ENCODE measurements at places on chromosomes 7 and 10.

- H3K4me3 ChIP-seq, result no peak overlapping the region
- H3K27me3 ChIP-seq, result no peaks in the 10 kb centered on the region
- no peaks in the 10 kb centered on the region for H3K4me1 ChIP-seq
- H3K36me3 ChIP-seq, result no peaks in the 10 kb centered on the region
- H3K27ac ChIP-seq, result no peak overlapping the region
- no peak for DNase-seq
Measured at GRCh38 chr10:60417901-60418300, 28.2 kb upstream of the ANK3 start.

GRCh38 chr10:63624701-63625100 lies 103.5 kb downstream of the REEP3 start:
- peaks cover 17% of the 10 kb centered on the region for H3K4me1 ChIP-seq
- no peak overlapping the region for H3K4me3 ChIP-seq
- H3K27me3 ChIP-seq, result no peaks in the 10 kb centered on the region
- DNase-seq, result no peak
- peaks cover 5% of the 10 kb centered on the region for H3K36me3 ChIP-seq
- no peak overlapping the region for H3K27ac ChIP-seq

DNA sequence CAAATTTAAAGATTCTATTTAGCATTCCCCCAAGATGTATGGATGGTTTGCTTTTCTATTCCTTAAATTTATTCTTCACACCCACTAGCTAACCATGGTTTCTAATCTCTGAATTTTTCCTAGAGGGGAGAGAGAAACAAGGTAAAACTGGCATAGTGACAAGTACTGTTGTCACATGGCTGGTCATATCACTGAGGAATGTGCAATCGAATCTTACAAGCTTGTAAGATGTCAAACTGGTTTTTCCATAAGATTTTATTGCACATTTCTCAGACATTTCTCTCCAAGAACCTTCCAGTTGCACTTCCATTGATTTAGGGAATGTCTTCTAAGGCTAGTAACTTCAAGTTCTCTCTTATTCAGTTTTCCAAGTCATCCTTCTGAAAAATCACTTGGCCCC lies 89.8 kb downstream of the MBL2 start:
- H3K27ac ChIP-seq, result no peak overlapping the region
- no peaks in the 10 kb centered on the region for H3K36me3 ChIP-seq
- no peak overlapping the region for H3K4me3 ChIP-seq
- no peaks in the 10 kb centered on the region for H3K4me1 ChIP-seq
- no peak for DNase-seq

- H3K4me3 ChIP-seq, result no peak overlapping the region
- peaks cover 3% of the 10 kb centered on the region for H3K4me1 ChIP-seq
Measured at GRCh38 chr10:11530806-11531205, 80.6 kb downstream of the USP6NL start.

DNA sequence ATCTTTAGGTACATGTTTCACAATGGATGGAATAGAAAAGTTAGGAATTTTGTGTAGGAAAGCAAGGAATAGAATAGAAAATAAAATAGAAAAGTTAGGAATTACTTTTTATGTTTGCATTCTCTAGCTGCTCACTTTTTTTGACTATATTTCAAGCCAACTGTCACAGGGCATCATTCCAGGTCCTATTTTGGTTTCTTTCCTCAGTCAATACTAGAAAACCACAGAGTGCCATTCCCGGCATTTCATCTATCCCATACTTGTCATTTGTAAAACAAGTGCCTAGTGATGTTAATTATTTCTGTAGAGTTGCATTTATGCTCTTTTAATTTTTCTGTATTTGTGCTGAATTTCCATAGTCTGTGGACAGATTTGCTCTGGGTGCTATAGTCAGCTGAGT lies 66.2 kb downstream of the SDK1 start:
- H3K36me3 ChIP-seq, result no peaks in the 10 kb centered on the region
- no peaks in the 10 kb centered on the region for H3K4me1 ChIP-seq
- DNase-seq, result no peak
- no peak overlapping the region for H3K4me3 ChIP-seq
- H3K27ac ChIP-seq, result no peak overlapping the region

DNA sequence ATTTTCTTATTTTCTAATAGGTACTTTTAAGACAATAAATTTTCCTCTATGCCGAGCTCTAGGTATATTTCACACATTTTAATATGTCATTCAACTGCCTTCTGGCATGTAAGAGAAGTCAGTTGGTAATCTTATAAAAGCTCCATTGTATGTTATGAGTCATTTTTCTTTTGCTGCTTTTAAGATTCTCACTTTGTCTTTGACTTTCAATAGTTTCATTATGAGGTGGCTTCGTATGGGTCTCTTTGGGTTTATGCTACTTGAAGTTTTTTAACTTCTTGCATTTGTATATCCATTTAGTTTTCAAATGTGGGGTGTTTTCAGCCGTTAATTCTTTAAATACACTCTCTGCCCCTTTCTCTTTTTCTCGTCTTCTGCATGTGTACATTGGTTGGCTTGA lies 80.5 kb downstream of the ABCA13 start:
- no peaks in the 10 kb centered on the region for H3K36me3 ChIP-seq
- DNase-seq, result no peak
- no peak overlapping the region for H3K4me3 ChIP-seq
- no peak overlapping the region for H3K27ac ChIP-seq
- H3K4me1 ChIP-seq, result no peaks in the 10 kb centered on the region

DNA sequence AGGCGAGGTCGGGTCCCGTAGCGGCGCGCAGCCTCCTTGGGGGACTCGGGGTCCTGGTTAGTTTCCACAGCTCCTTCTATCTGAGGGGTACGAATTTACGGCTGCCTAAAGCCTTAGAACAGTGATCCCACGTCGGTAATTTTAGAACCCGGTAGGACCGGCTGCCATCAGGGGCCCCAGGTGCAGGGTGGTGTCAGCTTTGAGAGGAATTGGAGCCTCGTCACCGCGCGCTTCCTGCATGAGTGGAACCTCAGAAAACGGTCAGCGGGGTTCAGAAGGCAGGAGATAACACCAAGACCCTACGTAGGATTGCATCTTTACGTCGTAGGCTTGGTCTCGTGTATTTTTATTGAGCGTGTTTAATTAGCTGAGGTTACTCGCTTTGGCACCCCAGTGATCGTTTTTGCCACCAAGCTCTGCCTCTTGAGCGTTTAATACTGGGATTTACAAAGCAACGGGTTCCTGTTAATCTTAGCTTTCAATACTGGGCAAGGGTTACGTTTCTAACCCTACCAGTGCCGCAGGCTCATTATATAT lies 443 bp downstream of the RNF32 start:
- peaks cover 17% of the 10 kb centered on the region for H3K4me1 ChIP-seq
- H3K27me3 ChIP-seq, result no peaks in the 10 kb centered on the region
- H3K27ac ChIP-seq, result peak overlapping the region; percentile 74
- peak overlapping the region; percentile 78 for H3K4me3 ChIP-seq

GRCh38 chr7:96562966-96563365 lies 146.7 kb downstream of the SEM1 start:
- no peaks in the 10 kb centered on the region for H3K27me3 ChIP-seq
- H3K36me3 ChIP-seq, result no peaks in the 10 kb centered on the region
- H3K4me3 ChIP-seq, result no peak overlapping the region
- no peak for DNase-seq

GRCh38 chr7:157544980-157545680 lies 208.3 kb downstream of the DNAJB6 start:
- H3K4me3 ChIP-seq, result no peak overlapping the region
- H3K4me1 ChIP-seq, result no peaks in the 10 kb centered on the region
- no peak overlapping the region for H3K27ac ChIP-seq
- no peaks in the 10 kb centered on the region for H3K27me3 ChIP-seq
- peak; percentile 36 for DNase-seq
- peaks cover 9% of the 10 kb centered on the region for H3K36me3 ChIP-seq

GRCh38 chr10:70271996-70272924 lies 11.5 kb downstream of the NPFFR1 start:
- no peak for DNase-seq
- no peaks in the 10 kb centered on the region for H3K36me3 ChIP-seq
- peaks cover 14% of the 10 kb centered on the region for H3K4me1 ChIP-seq
- no peaks in the 10 kb centered on the region for H3K27me3 ChIP-seq

DNA sequence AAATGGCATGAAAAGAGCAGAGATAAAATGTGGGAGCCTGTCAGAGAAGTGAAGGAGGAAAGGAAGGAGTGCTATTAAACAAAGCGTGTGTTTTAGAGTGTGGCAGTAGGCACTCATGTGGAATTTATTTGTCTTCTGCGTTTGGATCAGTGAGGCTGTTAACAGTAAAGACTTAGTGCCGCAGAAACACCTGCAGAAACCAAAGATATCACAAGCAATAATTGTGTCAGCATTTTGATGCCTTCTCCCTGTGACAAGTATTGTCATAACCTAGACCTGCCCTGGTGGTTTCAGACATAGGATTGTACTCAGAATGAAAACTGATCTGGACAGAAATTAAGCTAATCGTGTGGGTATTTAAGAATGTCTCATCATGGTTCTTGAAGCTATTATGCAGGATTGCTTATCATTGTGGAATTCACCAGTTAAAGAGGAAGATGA lies 191.0 kb downstream of the CAMK1D start:
- no peak for DNase-seq
- H3K27ac ChIP-seq, result peak overlapping the region; percentile 4
- H3K4me3 ChIP-seq, result no peak overlapping the region
- no peaks in the 10 kb centered on the region for H3K36me3 ChIP-seq
- peaks cover 10% of the 10 kb centered on the region for H3K4me1 ChIP-seq

DNA sequence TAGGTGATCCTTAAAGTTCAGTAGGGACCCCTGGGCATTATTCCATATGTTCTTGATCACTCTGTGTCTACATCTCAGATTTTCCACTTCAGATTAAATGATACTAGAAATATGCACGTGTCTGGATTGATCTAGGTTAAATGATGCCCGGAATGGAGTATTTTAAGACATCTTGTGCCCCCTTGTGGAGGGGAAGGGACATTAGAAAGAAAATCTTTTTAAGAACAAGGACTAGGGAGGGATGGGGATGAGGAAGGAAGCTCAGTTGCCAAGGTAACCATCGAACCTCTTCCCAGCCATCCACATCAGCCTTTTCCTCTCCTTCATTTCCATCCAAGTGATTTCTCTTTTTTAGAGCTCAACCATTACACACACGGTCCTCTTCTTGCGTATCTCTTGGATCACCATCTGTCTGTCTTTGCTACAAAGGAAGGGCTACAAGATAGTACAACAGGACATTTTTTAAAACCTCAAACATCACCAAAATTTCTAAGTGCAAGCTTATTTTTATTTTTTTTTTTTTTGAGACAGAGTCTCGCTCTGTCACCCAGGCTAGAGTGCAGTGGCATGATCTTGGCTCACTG lies 40.5 kb downstream of the PRSS2 start:
- DNase-seq, result no peak
- peaks cover 4% of the 10 kb centered on the region for H3K4me1 ChIP-seq
- no peak overlapping the region for H3K27ac ChIP-seq
- H3K4me3 ChIP-seq, result no peak overlapping the region
- no peaks in the 10 kb centered on the region for H3K36me3 ChIP-seq
- peaks cover 32% of the 10 kb centered on the region for H3K27me3 ChIP-seq

DNA sequence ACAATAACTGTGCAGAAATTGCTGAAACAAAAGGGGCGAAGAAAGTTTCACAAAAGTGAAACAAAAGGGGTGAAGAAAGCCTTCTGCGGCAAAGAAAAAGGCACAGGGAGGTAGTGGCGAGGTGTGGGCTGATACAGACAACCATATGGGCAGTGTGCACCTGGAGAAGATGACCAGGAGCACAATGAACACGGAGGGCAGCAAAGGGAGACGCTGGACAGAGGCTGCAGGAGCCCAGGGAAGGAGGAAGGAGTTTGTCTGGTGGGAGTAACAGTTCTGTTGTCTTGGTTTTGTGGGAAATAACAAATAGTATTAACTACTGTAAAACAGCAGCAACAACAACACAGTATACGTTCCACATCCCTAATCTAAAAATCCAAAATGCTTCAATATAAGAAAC lies 42.4 kb downstream of the ESYT2 start:
- DNase-seq, result no peak
- no peak overlapping the region for H3K4me3 ChIP-seq
- H3K27me3 ChIP-seq, result no peaks in the 10 kb centered on the region
- H3K4me1 ChIP-seq, result peaks cover 25% of the 10 kb centered on the region

DNA sequence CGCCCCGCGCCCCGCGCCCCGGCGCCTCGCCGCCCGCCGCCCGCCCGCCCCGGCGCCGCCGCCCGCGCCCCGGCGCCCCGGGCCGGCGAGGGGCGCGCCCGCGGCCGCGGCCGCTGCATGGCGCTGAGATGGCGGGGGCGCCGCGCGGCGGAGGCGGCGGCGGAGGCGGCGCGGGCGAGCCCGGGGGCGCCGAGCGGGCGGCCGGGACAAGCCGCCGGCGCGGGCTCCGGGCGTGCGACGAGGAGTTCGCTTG lies 174 bp downstream of the ADCY1 start:
- no peak for DNase-seq
- H3K4me3 ChIP-seq, result peak overlapping the region; percentile 56
- no peaks in the 10 kb centered on the region for H3K36me3 ChIP-seq
- no peak overlapping the region for H3K27ac ChIP-seq

- H3K4me3 ChIP-seq, result no peak overlapping the region
- H3K27ac ChIP-seq, result no peak overlapping the region
- no peaks in the 10 kb centered on the region for H3K27me3 ChIP-seq
- DNase-seq, result no peak
- peaks cover 17% of the 10 kb centered on the region for H3K4me1 ChIP-seq
Measured at GRCh38 chr7:17019106-17019505, 137.3 kb upstream of the AGR3 start.

DNA sequence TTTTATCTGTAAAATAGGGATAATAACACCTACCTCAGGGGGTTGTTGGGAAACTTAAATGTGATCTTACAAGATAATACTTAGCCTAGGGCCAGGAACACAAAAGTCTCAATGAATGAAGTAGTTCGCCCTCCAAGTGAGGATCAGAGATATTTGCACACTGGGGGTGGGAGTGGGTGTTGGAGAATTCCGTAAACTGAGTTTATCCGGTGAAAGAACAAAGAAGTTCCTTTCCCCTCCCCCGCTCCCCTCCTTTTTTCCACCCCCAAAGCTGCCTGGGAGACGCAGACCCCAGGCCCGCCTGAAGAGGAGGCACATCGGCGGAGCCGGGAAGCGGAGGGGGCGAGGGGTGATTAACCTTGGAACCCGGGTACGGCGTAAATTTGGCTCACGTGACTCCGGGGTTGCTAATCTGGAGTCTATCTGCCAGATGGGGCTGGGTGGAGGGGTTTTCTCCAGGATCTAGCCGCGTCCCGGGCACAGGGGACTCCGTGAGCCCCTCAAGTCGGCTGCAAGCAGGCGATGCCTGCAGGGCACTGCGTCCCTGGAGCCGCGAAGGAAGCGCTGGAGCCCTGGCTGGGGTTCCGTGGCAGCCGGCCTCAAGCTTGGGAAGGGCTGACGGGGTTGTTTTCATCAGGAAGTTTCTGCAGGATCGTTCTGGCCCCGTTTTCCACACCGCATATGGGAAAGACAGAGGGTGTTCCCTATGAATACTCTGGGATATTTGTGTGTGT lies 1.4 kb upstream of the PODXL start:
- H3K27ac ChIP-seq, result peak overlapping the region; percentile 60
- H3K4me1 ChIP-seq, result peaks cover 29% of the 10 kb centered on the region
- peak overlapping the region; percentile 69 for H3K4me3 ChIP-seq
- no peaks in the 10 kb centered on the region for H3K36me3 ChIP-seq
- peaks cover 18% of the 10 kb centered on the region for H3K27me3 ChIP-seq
- DNase-seq, result no peak
